ENCODE measurements at places on chromosomes 1 and 21. TPM values are rescaled to one million over a fixed set of nuclear protein-coding genes. Genes with fewer than 3 reads are reported as not detected.

The NBPF14 gene
- 18.5 TPM for total RNA-seq

The SYCP1 gene
- total RNA-seq = not detected

The PCSK9 gene
- total RNA-seq = 2.2 TPM

The CYP4Z1 gene
- not detected for total RNA-seq

The FHAD1 gene
- under 0.01 TPM for total RNA-seq

The RGL1 gene
- total RNA-seq = 5.8 TPM

The TTLL10 gene
- total RNA-seq = not detected

The CLK2 gene
- total RNA-seq = 20.3 TPM

The BTBD8 gene
- 3.6 TPM for total RNA-seq

The EPHX1 gene
- 90.1 TPM for total RNA-seq

The NFIA gene
- total RNA-seq = 4.5 TPM

The OXCT2 gene
- not detected for total RNA-seq

The CDA gene
- total RNA-seq = not detected

The UBE2U gene
- under 0.01 TPM for total RNA-seq

The TSACC gene
- total RNA-seq = 1.0 TPM
